ENCODE measurements at places on chromosomes 11 and 22.

DNA sequence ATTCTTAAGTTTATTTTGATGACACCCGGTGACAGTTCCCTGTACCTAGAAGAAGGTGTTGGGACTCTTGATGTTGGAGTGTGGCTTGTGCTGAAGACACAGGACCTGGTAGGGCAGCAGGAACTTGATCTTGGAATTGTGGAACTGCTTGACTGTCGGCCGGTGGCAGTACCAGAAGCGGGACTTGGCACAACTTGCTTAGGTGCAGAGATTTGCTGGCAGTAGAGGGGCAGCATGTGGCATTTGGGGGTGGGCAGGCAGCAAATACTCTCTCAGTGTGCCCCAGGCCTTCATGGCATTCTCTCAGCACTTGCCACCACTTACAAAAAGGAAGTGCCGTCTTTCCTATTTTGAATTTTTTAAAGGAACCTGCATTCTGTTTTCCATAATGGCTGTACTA lies 3.6 kb downstream of the PEX26 start:
- no peak for DNase-seq

DNA sequence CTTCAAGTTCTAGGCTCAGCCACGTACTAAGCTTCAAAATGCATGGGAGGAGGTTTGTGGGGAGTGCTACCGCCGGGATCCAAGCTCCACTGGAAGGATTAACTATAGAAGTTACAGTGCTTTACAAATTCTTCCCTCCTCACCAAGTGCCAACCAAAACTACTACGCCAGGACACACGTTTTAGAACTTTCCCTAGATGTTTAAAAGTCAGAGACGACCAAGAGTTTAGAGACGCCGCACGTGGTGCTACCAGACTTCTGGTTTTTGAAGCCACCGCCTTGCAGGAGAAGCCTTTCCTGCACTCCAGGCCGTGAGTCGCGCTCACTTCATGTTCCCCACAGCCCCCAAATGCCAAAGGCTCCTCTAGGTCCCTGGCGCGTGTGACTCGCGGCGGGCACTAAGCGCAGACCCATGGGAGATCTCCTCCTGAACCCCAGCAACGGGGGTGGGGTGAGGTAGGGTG lies 734 bp downstream of the SNU13 start:
- DNase-seq: no peak

DNA sequence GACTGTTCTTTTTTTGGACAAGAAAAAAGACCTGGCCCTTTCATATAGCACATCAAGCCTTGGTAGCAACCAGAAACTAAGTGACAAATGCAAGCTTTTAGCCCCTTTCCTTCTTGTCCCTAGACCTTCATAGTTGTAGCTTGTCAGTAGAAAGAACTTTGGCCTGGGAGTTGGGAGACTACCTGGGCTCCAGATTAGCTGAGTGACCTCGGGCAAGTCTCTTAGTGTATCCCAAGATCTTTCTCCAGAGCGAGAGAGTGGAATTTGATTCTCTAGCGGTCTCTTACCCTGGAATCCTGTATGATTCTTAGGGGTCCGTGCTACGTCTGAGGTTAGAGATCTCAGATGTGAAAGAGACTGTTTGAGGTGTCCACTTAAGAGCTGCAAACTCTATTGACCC lies 59.0 kb downstream of the ZNRF3 start:
- no peak for DNase-seq

- DNase-seq: no peak
These were observed 24.0 kb downstream of the PRDM11 start for GRCh38 chr11:45170484-45170883.
